C1 segment of cervical spinal cord (tissue), 14 donors: ENCODE measurements at places on chromosomes 12 and 14.

- DNase-seq: no peak
Observed at GRCh38 chr12:104486943-104487819, 30.4 kb downstream of the CHST11 start.

- no peak for DNase-seq
Observed at GRCh38 chr14:29043737-29044136, 277.1 kb downstream of the FOXG1 start.

DNA sequence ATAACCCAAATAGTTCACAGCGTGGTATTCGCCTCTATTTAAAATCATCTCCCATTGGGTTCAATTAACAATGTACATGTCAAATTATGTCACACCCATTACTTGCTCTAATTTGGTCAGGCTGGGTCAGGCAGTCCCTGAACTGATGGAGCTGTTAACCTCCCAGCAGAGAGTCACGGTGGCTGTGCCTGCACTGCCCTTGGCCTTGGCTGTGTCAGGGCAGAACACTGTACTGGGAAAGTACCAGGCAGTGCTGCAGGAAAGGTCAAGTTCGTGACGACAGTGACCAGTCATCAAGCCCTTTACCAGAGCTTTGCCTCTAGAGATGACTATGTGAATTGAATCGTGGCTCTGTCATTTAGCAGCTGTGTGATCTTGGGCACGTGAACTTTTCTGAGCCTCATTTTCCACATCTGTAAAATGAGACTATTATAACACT, 100.0 kb downstream of the ARF6 start:
- no peak for DNase-seq

DNA sequence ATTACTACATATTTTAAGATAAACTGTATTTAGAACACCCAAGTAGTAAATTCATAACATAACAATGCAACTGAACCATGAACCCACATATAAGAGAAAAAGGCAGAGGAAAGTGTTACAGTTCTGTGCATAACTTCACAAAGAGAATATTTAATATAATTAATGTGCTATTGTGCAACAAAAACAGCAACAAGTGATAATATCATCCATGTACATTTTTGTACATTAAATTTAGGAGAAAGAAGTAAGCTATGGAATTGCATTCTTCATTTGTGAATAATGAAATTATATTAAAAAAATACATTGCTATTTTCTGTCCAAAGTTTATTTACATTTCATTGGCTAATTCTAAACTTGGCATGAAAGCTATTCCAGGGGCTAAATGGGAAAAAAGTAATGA, 72.6 kb downstream of the PLEKHG7 start:
- no peak for DNase-seq

- DNase-seq: no peak
Observed at GRCh38 chr14:105213361-105213760, 32.2 kb upstream of the NUDT14 start.

- no peak for DNase-seq
Observed at GRCh38 chr12:2118061-2118460, 65.3 kb downstream of the CACNA1C start.

- no peak for DNase-seq
Observed at GRCh38 chr12:124639122-124639806, 71.9 kb upstream of the NCOR2 start.
